ENCODE measurements at places on chromosomes 1 and 21.

DNA sequence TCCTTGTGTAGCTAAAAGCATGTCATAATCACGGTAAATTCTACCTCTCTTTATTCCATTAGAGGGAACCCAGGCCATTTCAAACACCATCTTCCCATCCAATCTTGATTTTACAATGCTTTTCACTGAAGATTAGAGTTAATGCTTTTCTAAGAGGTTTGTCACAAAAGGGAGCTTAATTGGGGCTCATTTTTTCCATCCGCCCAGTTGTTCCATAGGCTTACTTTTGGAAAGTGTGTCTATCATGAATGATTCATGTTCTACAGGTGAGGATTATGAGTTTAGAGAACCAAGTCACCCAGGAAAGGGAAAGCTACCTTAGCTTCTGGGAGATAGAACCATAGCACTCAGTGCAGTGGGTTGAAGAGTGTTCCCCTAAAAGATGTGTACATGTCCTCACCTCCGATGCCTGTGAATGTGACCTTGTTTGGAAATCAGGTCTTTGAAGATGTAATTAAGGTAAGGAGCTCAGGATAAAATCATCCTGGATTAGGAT is 286.9 kb upstream of the RUNX1 start:
- no peak for DNase-seq

DNA sequence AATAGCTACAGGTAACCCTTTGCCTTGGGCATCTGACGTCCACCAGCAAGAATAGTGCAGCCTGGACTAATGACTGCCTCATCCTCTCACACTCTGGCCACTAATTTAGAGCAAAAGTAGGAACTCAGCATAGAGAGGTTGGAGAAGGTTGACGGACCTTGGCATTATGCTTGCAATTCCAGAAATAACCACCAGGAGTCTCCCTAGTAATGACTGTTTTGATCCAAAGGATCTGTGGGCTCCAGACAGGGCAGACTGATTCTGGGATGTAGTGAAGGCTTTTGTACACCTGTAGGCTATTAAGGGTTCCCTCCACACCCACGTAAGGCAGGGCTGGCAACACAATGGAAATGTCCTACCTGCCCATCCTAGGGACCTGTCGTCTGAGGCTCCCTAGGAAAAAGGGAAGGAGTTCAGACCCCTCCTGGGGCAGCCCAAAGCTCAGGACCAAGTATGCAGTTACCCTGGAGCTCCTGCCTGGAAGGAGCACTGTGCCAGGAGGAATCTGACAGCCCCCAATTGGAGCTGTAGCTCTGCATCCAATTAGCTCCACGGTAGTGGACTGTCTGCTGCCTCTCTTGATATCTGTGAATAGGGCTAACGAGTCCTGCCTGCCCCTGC is 91.0 kb upstream of the TMEM51 start:
- no peak for DNase-seq

DNA sequence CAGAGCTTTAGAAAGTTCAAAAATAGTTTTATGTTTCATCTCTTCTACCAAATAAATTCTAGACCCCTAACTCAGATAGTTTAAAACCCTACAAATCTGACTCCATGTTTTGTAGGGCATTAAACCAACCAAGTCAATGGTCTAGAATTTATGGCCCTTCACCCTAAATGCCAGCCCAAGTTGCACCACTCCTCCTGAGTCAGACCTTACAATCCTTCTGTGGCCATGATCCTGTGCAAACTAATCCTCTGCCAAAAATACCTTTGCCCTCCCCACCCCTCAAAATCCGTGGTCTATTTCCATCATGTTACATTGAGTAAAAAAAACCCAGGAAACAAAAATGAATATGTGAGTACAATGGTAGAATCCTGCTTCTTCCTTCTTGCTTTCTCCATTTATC is 179.3 kb downstream of the NR5A2 start:
- DNase-seq: no peak

GRCh38 chr1:12197483-12197880 is 30.7 kb downstream of the TNFRSF1B start:
- no peak for DNase-seq

DNA sequence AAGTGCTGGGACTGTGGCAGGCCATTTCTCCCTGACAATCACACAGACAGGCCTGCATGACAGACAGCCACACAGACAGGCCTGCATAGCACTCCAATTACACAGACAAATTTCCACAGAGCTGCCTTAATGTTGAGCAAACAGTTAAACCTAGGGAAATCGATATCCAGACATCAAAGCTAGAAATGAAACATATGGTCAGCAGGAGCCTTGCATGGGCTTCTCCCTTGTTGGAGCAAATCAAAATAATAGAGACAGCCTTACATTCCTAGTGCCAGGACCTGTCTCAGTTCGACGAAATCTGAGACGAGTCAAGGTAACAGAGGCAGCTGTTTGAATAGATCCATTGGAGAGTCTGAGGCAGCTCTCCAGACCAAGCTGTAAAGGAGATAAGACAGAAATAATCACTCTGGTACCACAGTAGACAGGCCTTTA is 42.4 kb downstream of the OLFML3 start:
- no peak for DNase-seq

DNA sequence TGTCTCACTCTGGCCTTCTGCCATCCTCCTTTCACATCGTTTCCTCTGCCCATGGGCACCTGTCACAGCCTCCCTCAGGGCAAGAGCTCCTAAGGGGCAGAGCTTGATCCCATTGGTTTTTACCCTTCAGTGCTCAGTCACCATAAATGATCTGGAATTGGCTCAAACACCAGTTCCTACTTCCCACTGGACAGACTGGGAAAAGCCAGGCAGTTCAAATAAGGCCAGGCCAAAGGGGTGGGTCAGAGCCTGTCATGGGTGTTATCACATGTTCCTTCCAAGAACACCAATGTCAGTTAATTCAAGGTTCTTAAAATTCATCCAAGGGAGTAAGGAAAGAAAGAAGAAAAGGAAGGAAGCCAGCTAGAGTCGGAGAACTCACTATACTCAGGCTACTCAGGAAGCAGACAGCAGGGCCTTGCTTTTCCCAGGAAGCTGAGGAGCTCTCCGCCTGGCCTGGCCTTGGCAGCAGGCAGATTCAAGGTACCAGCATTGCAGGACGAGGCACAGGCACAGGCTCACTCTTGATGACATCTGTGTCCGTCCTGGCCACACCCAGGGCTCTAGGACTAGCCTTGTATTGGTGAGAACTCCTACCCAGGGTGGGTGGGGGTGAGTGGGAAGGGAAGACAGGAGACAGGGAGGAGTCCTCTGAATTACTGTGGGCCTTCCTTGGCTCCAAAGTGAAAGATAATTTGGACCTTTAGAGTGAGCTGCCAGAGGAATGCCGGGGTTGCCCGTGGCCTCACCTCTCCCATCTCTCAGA is 32.2 kb upstream of the ARTN start:
- DNase-seq: no peak

GRCh38 chr1:154911691-154912550 is 24.6 kb downstream of the PMVK start:
- DNase-seq: no peak

GRCh38 chr1:225876900-225877510 is 5.2 kb downstream of the TMEM63A start:
- no peak for DNase-seq

- no peak for DNase-seq
Observed at GRCh38 chr1:35845766-35846165, 37.2 kb upstream of the AGO1 start.

GRCh38 chr1:201599548-201599947 is 60.6 kb downstream of the NAV1 start:
- no peak for DNase-seq

- DNase-seq: no peak
Observed at GRCh38 chr1:212605441-212606394, 2.8 kb upstream of the ATF3 start.

DNA sequence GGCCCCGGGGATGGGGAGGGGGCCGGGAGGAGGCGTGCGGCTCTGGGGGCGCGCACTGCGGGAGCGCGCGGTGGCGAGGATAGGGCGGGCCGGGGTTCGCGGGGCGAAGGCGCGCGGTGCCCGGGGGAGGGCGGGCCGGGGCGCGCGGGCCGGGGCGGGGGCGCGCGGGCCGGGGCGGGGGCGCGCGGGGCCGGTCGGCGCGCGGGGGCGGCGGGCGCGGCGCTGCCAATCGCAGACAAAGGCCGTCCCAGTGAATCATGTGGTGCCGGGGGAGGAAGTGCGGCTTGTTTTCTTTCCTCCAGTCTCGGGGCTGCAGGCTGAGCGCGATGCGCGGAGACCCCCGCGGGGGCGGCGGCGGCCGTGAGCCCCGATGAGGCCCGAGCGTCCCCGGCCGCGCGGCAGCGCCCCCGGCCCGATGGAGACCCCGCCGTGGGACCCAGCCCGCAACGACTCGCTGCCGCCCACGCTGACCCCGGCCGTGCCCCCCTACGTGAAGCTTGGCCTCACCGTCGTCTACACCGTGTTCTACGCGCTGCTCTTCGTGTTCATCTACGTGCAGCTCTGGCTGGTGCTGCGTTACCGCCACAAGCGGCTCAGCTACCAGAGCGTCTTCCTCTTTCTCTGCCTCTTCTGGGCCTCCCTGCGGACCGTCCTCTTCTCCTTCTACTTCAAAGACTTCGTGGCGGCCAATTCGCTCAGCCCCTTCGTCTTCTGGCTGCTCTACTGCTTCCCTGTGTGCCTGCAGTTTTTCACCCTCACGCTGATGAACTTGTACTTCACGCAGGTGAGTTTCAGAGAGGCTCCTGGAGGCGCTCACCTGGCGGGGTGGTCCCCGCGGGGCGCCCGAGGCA is at the start of gene GPR137B:
Gene GPR137B (plus strand): TSS at position 287 of the 851 bp plus-strand sequence. CDS start 84 bp downstream, at position 371.
- DNase-seq: peak; percentile 11

- no peak for DNase-seq
Observed at GRCh38 chr1:99820546-99820945, 29.6 kb upstream of the AGL start.

DNA sequence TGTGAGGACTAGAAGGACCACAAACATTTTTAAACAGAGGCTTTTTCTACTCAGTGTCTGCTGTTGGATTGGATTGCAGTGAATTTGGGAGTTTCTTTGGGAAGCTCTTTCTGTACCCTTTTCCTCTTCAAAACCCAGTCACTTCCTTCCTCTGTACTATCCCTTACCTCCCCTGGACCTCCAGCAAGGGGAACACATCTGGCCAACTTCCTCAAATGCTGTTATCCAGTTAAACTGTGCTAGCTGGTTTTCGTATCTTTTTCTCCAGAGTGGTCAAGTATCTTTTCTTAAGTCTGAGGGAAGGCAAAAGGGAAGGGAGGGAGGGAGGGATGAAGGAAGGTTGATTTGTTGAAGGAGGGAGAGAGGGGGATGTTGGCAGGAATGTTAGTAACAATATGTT is 99.2 kb upstream of the TNR start:
- DNase-seq: no peak

DNA sequence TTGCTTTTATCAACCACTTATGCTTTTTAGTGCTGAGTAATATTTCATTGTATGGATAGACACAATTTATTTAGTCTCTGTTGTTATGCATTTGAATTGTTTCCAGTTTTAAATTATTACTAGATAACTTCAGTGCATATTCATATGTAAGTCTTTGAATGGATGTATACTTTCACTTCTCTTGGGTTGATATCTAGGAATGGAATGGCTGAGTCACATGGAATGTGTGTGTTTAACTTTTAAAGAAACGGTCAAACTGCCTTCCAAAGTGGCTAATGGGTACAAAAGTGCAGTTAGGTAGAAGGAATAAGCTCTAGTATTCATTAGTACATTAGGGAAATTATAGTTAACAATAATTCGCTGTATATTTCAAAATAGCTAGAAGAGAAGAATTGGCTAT is 82.4 kb downstream of the NPHS2 start:
- DNase-seq: no peak

- no peak for DNase-seq
Observed at GRCh38 chr1:66383168-66383567, 150.8 kb upstream of the SGIP1 start.

- no peak for DNase-seq
Observed at GRCh38 chr1:68166348-68166747, 66.0 kb downstream of the WLS start.

- no peak for DNase-seq
Observed at GRCh38 chr1:219927298-219927955, 930 bp downstream of the SLC30A10 start.

GRCh38 chr1:36835696-36836095 is 198.6 kb downstream of the GRIK3 start:
- no peak for DNase-seq

DNA sequence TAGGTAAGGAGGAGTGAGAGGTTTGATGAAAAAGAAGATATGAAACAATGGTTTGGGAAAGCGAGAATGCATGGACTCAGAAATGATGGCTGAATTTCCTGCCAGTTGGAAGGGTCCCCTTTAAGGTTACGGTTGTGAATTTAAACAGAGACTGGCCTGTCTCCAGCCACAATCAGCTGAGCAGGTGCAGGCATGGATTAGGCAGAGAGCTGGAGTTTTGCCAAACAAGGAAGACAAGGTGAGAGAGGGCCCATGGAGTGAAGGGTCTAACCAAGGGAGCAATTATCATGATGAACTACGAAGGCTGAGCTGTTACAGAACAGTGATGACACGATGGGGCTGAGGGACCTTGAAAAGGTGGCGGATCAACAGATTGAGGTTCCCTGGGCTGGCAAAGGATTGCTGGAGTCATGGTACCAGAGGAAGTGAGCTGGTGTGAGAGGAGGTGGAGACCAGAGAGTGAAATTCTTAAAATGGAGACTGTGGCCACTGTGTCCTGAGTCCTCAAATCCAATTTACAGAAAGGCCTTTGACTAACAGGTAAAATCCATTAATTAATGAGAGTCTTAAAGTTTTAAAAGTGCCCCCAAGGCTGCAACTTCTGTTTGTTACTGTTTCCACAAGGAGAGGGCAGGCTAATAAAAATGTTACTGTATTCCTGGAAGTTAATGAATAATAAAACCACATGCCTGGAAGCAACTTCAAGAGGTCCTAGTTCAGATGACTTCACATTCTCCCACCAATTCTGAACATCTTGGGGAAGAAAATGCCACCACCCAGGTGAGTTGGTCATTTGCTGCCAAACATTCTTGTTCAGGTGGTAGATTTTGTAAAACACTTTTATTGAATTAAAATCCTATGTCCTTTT is 41.5 kb downstream of the LHX9 start:
- no peak for DNase-seq

DNA sequence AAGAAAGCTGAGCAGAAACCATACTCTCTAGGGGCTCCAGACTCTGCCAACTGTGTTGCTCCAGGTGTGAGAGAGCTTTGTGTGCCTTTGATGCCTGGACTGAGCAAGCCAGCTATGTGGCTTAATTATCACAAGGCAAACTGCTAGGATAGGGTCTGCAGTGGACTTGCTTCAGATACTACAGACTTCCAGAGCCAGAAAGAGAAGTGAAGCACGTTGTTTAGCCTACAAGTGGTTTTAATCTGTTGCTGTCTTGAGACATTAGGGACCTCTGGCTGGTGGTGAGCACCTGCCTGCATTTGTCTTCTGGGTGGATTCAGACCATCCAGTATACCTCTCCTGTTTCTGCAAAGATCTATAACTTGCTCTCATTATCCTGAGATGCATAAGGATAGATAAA is 353.4 kb upstream of the PLXNA2 start:
- no peak for DNase-seq

GRCh38 chr1:19918057-19918456 is 5.4 kb downstream of the PLA2G2E start:
- no peak for DNase-seq

All from esophagus squamous epithelium (tissue), 5 donors.